NCI-H82 (cell line): ENCODE measurements at places on chromosomes 12 and 14.

GRCh38 chr14:33686218-33686617 lies 264.7 kb downstream of the EGLN3 start:
- DNase-seq = no peak

- DNase-seq = no peak
Observed at GRCh38 chr12:105026411-105026810, 40.3 kb downstream of the NOPCHAP1 start.

- no peak for DNase-seq
Observed at GRCh38 chr14:77529213-77529612, 30.6 kb upstream of the ISM2 start.

GRCh38 chr12:11524446-11524845 lies 125.0 kb upstream of the ETV6 start:
- no peak for DNase-seq

GRCh38 chr14:58844544-58844943 lies 206.8 kb downstream of the DACT1 start:
- DNase-seq = no peak

GRCh38 chr14:102770147-102771123 lies 6.8 kb upstream of the TRAF3 start:
- no peak for DNase-seq

DNA sequence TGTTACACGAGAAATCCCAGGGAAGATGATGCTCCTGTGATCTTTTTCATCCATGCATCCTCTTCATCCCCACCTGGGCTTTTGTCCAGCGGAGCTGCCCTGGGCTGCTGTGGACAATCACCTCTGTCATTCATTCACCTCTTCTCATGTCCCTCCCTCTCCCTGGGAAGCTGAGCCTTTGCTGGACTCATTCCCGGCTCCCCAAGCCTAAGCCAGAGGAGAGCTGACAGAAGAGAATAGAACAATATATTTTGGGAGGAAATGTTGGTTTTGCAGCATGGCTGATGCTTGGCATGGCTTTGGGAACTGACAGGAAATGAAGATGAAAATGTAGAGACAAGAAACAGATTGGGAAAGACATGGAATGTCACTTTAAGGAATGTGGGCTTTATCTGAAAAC lies 177.4 kb downstream of the DICER1 start:
- no peak for DNase-seq

- no peak for DNase-seq
Observed at GRCh38 chr12:102051431-102051965, 10.3 kb downstream of the WASHC3 start.
